ENCODE measurements at places on chromosomes 1 and 21. TPM values are rescaled to one million over a fixed set of nuclear protein-coding genes. Genes with fewer than 3 reads are reported as not detected.

BSND gene
- total RNA-seq: not detected

HSPA6 gene
- total RNA-seq: 4.3 TPM

- DNase-seq: peak; percentile 86
These were observed 17.9 kb upstream of the CENPF start for GRCh38 chr1:214584805-214585766.

MFN2 gene
- 101 TPM for total RNA-seq

DNA sequence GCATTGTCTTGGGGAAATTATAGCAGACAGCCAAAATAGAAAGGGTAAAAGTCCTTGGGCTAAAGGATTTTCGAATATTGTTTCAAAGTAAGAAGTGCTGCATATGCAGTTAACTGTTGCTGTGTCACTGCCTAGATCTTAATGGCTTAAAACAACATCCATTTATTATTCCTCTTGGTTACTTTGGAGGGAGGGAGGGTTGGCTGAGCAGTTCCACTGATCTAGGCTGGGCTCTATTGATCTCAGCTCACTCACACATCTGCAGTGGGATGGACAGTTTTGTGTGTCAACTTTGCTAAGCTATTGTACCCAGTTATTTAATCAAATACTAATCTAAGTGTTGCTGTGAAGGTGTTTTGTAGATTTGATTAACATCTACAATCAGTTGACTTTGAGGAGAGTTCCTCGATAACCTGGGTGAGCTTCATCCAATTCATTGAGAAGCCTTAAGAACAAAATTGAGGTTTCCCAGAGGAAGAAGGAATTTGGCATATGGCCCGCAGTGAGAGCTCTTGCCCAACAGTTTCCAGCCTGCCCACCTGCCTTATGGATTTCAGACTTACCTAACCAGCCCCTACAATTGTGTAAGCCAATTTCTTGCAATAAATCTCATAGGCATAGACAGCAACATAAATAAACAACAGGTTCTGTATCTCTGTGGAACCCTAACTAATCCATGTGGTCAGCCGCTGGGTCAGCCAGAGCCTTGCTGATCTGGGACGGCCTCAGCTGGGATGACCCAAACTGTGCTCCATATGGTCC is 187.3 kb downstream of the AK5 start:
- DNase-seq: no peak

DNA sequence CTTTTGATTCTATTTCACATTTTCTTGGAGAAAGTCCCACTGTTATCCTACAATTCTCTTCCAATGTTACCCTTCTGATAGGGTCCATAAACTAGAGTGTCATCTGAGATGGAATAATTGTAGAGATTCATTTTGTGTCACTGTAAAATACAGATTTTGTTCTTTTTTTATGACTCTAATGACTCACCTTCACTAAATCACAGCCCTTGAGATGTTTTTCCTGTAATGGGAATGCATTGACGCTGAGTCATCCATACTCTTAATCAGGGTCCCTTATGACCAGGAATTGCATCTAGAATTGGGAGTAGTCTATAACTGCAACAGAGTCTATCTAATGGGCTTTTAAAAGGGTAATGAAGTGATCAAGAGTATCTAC is 315.5 kb downstream of the TGFB2 start:
- peak; percentile 98 for DNase-seq
